ENCODE measurements at places on chromosomes 16 and 17. TPM values are rescaled to one million over a fixed set of nuclear protein-coding genes. Genes with fewer than 3 reads are reported as not detected.

Gene MED9
- 13.8 TPM for total RNA-seq

Gene GPR139
- not detected for total RNA-seq

DNA sequence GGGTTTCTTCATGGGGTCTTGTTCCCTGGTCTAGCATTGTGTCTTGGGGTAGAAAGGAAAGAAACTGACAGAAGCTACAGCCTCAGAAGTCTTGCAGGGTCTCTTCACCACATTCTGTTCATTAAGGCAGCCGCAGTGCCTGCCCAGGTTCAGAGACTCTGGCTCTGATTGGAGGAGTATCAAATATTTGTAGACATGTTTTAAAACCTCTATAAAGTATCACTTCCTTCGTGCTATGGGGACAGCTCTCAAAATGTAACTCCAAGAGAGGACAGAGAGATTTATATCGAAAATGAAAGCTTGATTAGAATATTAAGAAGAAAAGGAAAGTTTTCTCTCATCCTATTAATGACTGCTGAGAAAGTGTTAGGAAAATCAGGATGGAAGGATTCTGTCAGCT, 107.0 kb upstream of the CACNG3 start:
- peaks cover 33% of the 10 kb centered on the region for H3K36me3 ChIP-seq
- no peaks in the 10 kb centered on the region for H3K27me3 ChIP-seq
- no peak overlapping the region for H3K4me3 ChIP-seq
- no peak for DNase-seq
- H3K27ac ChIP-seq, result peak overlapping the region; percentile 77

DNA sequence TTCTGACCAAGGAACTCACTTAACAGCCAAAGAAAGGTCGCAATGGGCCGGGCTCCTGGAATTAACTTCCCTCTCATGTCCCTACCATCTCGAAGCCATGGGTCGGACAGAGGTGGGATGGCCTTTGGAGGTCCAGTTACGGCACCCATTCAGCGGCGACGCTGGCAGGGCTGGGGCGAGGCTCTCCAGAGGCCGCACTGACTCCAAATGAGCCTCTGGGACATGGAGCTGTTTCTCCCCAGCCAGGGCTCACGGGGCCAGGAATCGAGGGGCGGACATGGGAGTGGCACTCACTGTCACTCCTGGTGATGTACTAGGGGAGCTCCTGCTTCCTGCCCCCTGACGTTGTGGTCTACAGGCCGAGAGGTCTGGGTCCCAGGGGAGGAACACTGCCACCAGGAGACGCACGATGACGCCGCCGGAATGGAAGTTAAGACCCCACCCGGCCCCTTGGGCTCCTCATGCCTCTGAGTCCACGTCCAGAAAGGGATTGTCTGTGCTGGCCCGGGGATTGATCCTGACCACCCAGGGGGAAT, 60.7 kb upstream of the METRNL start:
- no peak overlapping the region for H3K27ac ChIP-seq
- H3K4me3 ChIP-seq, result no peak overlapping the region
- peaks cover 3% of the 10 kb centered on the region for H3K36me3 ChIP-seq
- no peak for DNase-seq

All from activated naive CD8-positive, alpha-beta T cell treated with anti-CD3 and anti-CD28 coated beads for 36 hours (primary cell).